Activated CD8-positive, alpha-beta T cell treated with anti-CD3 and anti-CD28 coated beads for 36 hours (primary cell): ENCODE measurements at places on chromosomes 1 and 21. TPM values are rescaled to one million over a fixed set of nuclear protein-coding genes. Genes with fewer than 3 reads are reported as not detected.
A peak's percentile ranks its signal among the peaks of the same experiment; 100 is the strongest.

The TNFRSF18 gene
- total RNA-seq = 135 TPM

The RIPPLY3 gene
- total RNA-seq = not detected

The STXBP3 gene
- 34.4 TPM for total RNA-seq

The DPT gene
- total RNA-seq = not detected

The OR2T29 gene
- total RNA-seq = not detected

The LRRC38 gene
- total RNA-seq = not detected

The NCAM2 gene
- not detected for total RNA-seq

DNA sequence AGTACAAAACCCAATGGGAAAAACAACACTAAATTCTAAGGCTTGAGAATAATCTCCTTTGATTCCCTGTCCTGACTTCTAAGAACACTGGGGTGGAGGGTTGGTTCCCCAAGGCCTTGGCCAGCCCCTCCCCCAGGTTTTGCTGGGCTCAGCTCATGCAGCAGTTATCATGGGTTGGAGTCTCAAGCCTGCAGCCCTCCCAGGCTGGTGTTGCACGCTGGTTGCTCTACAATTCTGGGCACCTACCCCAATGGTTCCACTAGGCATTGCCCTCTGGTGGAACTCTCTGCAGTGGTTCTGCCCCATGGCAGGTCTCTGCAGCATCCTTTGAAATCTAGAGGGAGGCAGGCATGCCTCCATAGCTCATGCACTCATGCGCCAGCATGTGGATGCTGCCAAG lies 184.4 kb upstream of the PALMD start:
- no peak overlapping the region for H3K27ac ChIP-seq
- no peak overlapping the region for H3K4me3 ChIP-seq
- peaks cover 7% of the 10 kb centered on the region for H3K27me3 ChIP-seq
- H3K36me3 ChIP-seq = no peaks in the 10 kb centered on the region
- H3K4me1 ChIP-seq = no peaks in the 10 kb centered on the region

DNA sequence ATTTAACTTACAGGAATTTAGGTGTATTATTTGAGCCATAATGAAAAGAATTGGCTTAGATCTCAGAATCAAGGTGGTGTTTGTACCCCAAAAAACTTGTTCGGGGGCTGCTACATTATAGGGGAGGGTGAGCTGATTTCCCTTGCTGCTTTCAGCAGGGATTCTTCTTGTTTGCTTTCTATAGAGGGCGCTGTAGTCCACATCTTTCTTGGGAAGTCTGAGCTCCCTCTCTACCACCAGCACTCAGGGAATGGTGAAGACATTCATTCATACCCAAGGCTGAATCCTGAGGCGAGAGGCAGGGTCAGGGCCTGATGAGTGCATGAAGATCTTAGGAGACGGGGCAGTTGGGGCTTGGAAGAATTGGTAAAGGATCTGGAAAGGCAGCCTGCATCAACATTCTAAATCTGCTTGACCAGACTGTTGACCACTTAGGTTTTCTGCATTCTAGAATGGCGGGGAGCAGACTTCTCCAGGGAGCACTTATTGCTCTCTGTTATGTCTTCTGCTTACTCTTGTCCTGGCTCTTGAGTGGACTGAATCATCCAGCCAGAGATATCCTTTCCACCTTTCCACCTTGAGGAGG lies 18.9 kb downstream of the SPATA46 start:
- peaks cover 3% of the 10 kb centered on the region for H3K27me3 ChIP-seq
- H3K4me1 ChIP-seq = no peaks in the 10 kb centered on the region
- H3K4me3 ChIP-seq = no peak overlapping the region
- no peak overlapping the region for H3K27ac ChIP-seq
- no peaks in the 10 kb centered on the region for H3K36me3 ChIP-seq

DNA sequence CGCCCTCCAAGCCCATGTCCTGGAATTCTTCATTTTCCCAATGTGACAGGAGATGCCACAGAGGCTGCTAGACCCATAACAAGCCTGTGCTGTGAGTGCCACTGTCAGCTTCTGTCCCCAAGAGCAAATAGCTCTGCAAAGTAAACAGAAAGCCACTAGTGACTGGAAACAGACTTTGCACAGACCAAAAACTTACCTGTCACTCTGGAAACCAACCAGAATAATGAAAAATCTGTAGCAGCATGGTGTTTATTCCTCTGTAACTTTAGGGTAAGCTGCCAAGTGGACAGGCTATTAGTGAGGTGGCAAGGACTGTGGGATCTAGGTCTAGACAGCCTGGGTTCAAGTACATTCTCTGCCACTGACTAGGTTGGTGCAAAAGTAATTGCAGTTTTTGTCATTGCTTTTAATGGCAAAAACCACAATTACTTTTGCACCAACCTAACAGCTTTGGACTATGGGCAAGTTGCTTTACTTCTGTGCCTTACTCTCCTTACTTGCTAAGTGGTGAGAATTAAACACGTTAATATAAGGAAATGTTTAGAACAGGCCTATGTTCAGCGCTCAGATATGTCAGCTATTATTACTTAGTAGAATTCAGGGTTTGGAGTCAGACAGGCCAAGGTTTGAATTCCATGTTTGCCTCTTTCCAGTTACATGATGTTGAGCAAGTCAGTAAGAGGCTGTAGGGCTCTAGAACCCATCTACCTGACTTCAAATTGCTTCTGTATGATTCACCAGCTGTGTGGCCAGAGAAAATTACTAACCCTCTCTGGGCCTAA lies at the start of gene C8B:
C8B (minus strand) TSS at position 100 of the 782 bp plus-strand sequence; CDS start at position 33, 67 bp downstream.
- H3K27ac ChIP-seq = no peak within 1 kb of the TSS
- H3K4me3 ChIP-seq = no peak within 1 kb of the TSS
- H3K36me3 ChIP-seq = no peaks in the 10 kb centered on the region
- H3K27me3 ChIP-seq = peaks cover 8% of the 10 kb centered on the region

GRCh38 chr21:20882462-20883407 lies 115.5 kb upstream of the NCAM2 start:
- DNase-seq = peak; percentile 32
- H3K36me3 ChIP-seq = no peaks in the 10 kb centered on the region
- no peak overlapping the region for H3K4me3 ChIP-seq
- H3K27ac ChIP-seq = no peak overlapping the region
- H3K27me3 ChIP-seq = no peaks in the 10 kb centered on the region

DNA sequence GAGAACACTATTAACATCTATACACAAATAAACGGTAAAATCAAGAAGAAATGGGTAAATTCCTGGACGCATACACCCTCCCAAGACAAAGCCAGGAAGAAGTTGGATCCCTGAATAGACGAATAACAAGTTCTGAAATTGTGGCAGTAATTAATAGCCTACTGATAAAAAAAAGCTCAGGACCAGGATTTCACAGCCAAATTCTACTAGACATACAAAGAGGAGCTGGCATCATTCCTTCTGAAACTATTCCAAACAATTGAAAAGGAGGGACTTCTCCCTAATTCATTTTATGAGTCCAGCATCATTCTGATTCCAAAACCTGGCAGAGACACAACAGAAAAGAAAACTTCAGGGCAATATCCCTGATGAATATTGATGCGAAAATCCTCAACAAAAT lies 70.7 kb upstream of the FMO3 start:
- no peaks in the 10 kb centered on the region for H3K4me1 ChIP-seq
- no peaks in the 10 kb centered on the region for H3K36me3 ChIP-seq
- no peak overlapping the region for H3K4me3 ChIP-seq
- no peak for DNase-seq
- H3K27ac ChIP-seq = no peak overlapping the region

- no peaks in the 10 kb centered on the region for H3K36me3 ChIP-seq
- H3K4me3 ChIP-seq = no peak overlapping the region
- no peak for DNase-seq
Observed at GRCh38 chr1:9782897-9783296, 40.9 kb downstream of the CLSTN1 start.

GRCh38 chr1:39657923-39658485 lies 13.9 kb downstream of the NT5C1A start:
- DNase-seq = peak; percentile 85
- no peak overlapping the region for H3K27ac ChIP-seq
- peaks cover 11% of the 10 kb centered on the region for H3K4me1 ChIP-seq

DNA sequence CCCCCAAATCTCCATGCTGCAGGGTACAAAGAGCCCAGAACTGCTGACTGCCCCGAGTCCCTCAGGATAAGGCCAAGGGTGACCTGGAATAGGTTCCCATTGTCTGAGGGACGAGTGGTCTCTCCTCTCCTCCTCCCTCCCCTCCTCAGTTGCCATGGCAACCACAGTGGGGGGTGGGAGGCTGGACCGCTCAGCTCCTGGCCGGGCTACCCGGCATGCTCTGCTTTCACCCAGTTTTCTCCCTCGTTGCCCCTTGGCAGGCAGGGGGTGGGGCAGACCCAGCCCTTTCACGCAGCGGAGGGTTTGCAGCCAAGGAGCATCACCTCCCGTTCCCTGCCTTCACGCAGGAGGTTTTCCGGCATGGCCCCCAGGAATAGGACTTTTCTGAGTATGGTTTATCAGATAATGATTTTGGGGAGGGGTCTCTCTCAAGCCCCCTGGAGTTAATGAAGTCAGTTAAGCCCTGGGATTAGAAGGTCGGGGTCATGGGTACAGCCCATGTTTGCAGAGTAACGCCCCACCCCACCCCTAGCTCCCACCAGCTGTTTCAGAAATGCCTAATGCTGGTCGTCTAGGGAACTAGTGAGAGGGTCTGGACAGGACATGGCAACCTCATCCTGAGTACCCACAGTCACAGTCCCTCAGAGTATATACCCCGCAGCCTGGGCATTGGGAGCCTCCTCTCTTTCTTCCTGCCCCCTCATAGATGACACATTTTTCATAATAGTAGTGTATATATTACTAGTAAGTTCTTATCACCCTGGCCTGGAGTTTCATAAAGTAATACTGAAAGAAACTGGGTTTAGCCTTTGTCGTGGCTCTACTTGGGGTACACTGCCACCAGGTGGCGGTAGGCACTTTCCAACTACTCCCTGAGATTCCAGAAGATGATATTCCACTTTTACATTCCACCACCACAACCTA lies 20.7 kb downstream of the C1QB start:
- H3K27ac ChIP-seq = no peak overlapping the region
- peak; percentile 52 for DNase-seq
- no peaks in the 10 kb centered on the region for H3K36me3 ChIP-seq
- H3K4me1 ChIP-seq = no peaks in the 10 kb centered on the region

DNA sequence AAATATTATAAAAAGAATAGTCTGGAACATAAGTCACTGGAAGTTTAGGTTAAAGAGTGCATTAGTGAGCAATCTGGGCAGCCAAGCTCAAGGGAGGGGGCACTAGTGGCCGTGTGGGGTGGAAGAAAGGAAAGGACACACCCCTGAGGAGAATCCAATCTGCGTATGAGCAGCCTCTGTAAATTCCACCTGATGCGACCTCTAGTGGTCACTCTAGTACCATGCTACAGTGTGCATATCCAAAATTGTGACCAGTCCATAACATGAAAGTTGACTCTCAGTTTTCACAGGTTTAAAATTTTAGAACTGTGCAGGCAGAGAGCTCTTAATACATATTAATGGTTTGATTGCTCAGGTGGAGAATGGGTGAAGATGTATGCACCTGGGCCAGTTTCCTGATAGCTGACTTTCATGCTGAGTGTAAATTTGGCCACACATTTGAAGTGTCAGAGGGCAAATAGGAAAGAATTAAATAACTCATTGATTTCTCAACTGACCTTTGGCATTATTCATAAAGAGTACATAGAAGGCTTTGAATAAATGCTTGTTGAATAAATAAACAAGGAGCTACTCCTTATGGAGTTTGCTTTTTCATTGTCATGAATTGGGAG lies 105.9 kb upstream of the C21orf91 start:
- no peak overlapping the region for H3K4me3 ChIP-seq
- H3K4me1 ChIP-seq = no peaks in the 10 kb centered on the region
- peak; percentile 66 for DNase-seq
- peaks cover 2% of the 10 kb centered on the region for H3K27me3 ChIP-seq
- H3K36me3 ChIP-seq = no peaks in the 10 kb centered on the region
- no peak overlapping the region for H3K27ac ChIP-seq

DNA sequence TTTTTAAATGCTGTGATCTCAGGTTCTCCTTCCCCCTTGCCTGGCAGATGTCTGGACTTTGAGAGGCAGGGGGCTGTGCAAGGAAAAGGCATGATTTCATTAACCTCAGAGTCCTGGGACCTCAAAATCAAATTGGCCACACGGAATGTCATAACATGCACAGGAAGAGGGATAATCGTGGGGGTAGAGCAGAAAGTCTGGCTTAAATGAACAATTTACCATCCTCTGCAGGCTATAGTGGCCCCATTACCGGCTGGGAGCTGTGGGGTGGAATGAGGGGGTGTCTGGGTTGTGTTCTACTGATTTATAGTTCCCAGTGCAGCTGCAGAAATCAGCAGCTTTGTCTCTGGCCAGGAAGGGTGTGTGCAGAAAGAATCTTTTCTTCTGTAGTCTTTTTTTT lies 10.8 kb downstream of the OPRD1 start:
- no peak overlapping the region for H3K4me3 ChIP-seq
- no peaks in the 10 kb centered on the region for H3K27me3 ChIP-seq
- no peaks in the 10 kb centered on the region for H3K36me3 ChIP-seq
- H3K27ac ChIP-seq = no peak overlapping the region

- no peak overlapping the region for H3K27ac ChIP-seq
- DNase-seq = no peak
- no peaks in the 10 kb centered on the region for H3K36me3 ChIP-seq
- H3K27me3 ChIP-seq = no peaks in the 10 kb centered on the region
- no peaks in the 10 kb centered on the region for H3K4me1 ChIP-seq
- no peak overlapping the region for H3K4me3 ChIP-seq
Observed at GRCh38 chr1:216049741-216050430, 373.4 kb downstream of the USH2A start.

DNA sequence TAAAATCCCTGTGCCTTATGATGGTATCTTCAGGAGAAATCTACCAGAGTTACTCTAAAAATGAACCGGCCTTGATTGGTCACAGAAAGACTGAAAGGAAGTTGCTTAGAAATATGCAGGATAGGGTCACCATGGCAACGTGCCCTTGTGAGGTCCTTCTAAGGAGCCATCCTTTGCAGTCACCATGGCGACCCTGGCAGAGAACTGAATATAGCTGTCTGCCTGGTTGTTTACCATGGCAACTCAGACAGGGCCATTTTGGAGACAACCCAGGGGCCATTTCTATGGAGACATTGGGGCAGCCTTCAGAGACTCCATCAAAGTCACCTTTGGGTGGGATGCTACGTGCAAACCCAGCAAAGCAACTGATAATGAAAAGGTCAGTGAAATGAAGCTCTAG lies 43.0 kb downstream of the SNX7 start:
- DNase-seq = no peak
- no peak overlapping the region for H3K27ac ChIP-seq
- no peaks in the 10 kb centered on the region for H3K4me1 ChIP-seq
- no peak overlapping the region for H3K4me3 ChIP-seq

- no peaks in the 10 kb centered on the region for H3K27me3 ChIP-seq
- no peaks in the 10 kb centered on the region for H3K36me3 ChIP-seq
- no peak overlapping the region for H3K27ac ChIP-seq
- no peak for DNase-seq
Observed at GRCh38 chr1:53087332-53088285, 25.6 kb downstream of the PODN start.

GRCh38 chr1:147162093-147162492 lies 10.2 kb downstream of the PRKAB2 start:
- peaks cover 32% of the 10 kb centered on the region for H3K36me3 ChIP-seq
- H3K27ac ChIP-seq = no peak overlapping the region
- H3K4me3 ChIP-seq = no peak overlapping the region
- H3K4me1 ChIP-seq = no peaks in the 10 kb centered on the region
- no peak for DNase-seq
- H3K27me3 ChIP-seq = no peaks in the 10 kb centered on the region

GRCh38 chr1:197319631-197320030 lies 51.6 kb downstream of the CRB1 start:
- DNase-seq = no peak
- H3K36me3 ChIP-seq = no peaks in the 10 kb centered on the region
- H3K4me1 ChIP-seq = no peaks in the 10 kb centered on the region
- no peaks in the 10 kb centered on the region for H3K27me3 ChIP-seq
- no peak overlapping the region for H3K27ac ChIP-seq
- no peak overlapping the region for H3K4me3 ChIP-seq
